NCI-H1417 treated with DMSO at 0.1 percent for 48 hours (cell line): ENCODE measurements at places on chromosomes 2 and 18.

GRCh38 chr18:71808616-71809015 lies 735.5 kb downstream of the CBLN2 start:
- no peak for DNase-seq

DNA sequence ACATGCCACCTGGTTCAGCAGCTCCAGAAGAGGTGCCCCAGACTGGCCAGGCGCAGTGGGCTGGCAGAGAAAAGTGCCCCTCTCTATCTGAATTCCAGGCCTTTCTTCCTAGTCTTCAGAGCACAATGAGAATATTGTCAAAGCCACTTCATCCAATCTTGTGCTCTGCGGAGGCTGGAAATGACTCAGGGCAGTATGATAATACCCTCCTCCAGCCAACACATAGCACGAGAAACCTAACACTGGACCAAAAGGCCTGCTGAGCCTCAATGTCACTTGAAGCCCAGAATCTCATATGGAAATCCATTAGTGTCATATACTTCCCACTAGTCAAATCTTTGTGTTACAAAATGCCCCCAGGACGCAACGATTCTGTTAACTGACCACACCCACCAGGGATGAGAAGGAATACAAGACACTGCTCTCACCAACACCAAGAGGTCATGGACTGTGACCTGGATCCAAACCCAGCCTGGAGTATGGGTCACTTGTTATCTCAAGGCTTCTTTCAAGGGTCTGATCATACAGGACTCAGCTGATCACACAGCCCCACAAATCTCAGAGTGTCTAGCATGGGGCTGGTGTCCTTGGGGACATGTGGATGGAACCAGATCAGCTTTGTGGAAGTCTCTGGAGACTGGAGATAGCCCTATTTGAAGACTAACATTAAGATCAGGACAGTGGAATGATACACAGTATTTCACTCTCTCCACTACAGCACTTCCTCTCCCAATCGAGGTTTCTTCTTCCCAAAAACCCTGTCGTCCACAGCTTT lies 10.1 kb downstream of the KIF3C start:
- DNase-seq, result no peak

DNA sequence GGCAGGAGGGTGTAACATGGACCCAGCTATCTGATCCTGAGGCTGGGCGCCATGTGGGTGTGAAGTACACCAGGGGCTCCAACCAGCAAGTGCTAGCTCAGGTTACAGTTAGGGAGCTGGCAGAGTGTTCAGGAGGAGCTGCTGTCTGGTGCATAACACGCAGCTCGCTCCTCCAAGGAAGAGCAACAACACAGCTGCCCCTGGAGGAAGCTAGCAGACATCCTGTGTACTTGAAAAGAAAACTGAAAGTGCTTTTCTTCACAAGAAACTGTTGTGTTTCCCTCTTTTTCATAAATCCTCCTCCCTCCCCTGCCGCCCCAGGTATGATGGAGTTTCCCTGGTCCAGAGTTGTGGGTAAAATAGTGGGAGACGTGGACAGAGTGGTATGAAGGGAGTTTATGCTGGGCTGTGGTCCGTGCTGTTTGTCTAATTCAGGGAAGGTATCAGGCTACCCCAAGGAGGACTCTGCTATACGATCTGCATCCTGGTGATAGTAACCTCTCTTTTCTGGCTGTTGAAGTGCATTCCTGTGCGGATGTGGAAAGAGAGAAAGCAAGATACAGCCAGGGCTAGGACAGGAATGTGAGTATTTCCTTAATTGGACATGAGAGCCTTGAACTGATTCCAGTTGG lies 6.1 kb upstream of the LBH start:
- no peak for DNase-seq

DNA sequence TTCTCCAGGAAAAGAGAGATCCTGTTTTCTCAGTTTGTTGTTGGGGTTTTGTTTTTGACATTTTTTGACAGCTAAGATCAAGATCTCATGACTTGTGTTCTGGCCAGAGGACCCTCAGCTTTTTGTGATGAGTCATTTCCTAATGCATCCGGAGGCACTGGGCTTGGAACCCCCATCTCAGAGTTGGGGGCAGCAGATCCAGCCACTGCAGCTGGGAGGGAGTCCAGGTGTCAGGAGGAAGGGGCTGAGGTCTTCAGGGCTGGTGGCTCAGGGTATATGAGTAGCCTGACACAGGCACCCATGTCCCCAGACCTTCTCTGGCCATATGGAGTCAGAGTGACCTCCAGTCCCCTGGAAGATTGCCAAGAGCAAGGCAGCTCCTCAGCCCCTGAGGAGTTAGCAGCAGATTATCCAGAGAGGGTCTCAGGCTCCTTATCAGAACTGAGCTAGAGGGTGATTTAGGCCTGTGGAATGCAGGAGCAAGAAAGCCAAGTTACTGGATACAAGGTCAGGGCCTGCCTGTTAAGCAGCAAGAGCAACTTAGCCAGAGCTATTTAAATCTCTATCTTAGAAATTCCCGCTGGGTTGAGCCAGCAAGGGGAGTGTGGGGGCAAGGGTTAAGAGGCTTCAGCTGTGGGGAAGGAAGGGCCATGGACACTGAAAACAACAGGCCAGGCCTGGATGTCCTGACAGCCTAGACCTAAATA lies 62.4 kb downstream of the TANC1 start:
- DNase-seq, result no peak

DNA sequence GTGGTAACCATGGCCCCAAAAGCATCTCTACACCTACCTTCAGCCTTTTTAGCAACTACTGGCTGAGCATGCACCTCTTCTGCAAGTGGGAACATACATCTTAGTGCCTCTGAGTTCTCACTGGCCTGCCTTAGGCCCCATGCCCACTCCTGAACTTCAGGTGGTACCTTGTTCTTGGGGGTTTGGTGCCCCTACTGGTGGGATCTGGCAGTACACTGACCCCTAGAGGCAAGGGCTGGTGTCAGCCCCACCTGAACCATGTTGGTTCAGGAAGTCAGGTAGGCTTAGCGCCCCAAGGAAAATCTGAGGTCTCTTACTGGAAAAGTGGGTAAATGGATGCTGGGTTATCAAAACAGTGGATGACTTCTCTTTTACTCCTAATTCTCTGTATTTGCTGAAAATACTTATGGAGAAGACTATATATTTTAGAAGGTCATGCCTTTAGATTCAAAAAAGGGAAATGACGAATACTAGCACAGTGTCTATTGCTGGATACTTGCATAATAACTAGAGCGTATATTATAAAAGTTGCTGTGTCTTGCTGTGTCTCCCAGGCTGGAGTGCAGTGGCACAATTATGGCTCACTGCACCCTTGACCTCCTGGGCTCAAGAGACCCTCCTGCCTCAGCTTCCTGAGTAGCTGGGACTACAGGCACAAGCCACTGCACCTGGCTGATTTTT lies 84.6 kb downstream of the RAB31 start:
- no peak for DNase-seq

DNA sequence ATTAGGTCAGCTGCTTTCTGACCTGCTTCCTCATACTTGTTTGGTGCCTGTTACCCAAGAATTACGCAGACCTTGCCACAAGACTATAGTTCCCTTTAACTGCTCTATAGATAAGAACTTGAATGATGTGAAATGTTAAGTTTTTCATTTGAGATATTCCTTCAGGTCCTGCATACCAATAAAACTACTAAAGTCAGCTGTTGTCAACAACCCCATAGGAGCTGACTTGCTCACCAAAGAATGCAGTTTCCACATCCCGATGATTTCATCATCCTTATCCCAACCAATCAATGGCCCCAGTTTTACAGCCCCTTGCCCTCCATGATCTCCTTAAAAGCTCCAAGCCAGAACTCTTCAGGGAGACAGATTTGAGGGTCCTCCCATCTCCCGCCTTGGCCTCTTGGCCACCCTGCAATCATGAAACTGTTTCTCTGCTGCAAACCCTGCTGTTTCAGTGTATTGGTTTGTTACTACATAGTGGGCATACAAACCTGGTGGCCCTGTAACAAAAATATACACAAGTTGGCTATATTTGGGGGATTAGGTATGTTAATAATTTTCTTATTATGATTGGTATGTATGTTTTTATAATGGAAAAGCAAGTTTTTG lies 396.3 kb upstream of the CHST9 start:
- no peak for DNase-seq

- DNase-seq, result no peak
Measured at GRCh38 chr2:217331523-217332416, 471.9 kb upstream of the TNP1 start.

- DNase-seq, result no peak
Measured at GRCh38 chr18:29259838-29260237, 1082.9 kb upstream of the CDH2 start.

GRCh38 chr2:60532421-60532820 lies 21.0 kb downstream of the BCL11A start:
- DNase-seq, result no peak

DNA sequence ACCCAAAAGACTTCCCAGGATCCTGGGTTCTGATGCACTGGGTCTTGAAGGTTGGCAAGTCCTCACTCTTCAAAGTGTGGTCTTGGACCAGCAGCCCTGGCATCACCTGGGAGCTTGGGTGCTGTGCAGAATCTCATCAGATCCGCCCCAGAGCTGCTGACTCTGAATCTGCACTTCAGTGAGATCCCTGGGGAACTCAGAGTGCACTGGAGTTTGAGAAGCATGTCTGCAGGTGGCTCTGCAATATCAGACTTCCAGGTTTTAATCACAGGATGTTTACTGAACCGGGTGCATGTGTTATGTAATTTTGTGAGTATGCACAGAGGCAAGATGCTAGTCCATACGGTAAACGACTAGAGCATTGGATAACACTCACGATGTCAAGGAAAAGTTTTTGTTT lies 58.0 kb upstream of the BOD1L2 start:
- peak; percentile 3 for DNase-seq

GRCh38 chr2:60710707-60711106 lies 45.4 kb upstream of the PAPOLG start:
- DNase-seq, result no peak

DNA sequence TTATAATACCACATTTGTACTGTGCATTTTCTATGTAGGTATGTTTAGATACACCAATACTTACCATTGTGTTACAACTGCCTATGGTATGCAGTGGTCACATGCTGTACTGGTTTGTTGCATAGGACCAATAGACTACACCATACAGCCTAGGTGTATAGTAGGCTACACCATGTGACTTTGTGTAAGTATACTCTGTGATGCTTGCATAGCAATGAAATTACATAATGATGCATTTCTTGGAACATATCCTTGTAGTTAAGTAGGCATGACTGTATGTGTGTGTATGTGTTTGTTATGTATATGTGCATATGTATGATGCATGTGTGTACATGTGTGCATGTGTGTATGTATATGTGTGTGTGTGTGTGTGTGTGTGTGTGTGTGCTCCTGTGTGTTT lies 157.6 kb downstream of the TDRD15 start:
- no peak for DNase-seq

DNA sequence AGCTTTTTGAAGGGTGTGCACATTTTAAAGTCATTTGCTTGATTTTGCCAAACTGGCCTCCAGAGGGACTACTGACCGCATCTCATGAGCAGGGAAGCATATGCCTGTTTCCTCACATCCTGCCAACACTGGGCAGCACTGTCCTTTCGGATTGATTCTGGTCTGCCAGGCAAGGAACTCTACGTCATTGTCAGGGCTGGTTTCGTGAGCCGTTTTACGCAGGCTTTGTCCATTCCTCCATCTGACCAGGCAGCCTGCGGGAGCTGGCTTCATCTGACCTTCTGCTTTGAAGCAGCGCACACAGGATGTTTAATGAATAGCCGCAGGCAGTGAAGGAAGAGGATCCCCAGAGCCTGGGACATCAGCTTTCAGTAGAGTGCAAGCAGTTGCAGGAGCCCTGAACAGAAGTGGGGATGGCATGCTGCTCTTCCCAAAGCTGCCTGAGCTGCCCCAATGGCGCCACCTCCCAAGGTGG lies 46.3 kb upstream of the SEMA4C start:
- DNase-seq, result no peak

GRCh38 chr2:158890296-158890905 lies 78.0 kb upstream of the TANC1 start:
- DNase-seq, result no peak

DNA sequence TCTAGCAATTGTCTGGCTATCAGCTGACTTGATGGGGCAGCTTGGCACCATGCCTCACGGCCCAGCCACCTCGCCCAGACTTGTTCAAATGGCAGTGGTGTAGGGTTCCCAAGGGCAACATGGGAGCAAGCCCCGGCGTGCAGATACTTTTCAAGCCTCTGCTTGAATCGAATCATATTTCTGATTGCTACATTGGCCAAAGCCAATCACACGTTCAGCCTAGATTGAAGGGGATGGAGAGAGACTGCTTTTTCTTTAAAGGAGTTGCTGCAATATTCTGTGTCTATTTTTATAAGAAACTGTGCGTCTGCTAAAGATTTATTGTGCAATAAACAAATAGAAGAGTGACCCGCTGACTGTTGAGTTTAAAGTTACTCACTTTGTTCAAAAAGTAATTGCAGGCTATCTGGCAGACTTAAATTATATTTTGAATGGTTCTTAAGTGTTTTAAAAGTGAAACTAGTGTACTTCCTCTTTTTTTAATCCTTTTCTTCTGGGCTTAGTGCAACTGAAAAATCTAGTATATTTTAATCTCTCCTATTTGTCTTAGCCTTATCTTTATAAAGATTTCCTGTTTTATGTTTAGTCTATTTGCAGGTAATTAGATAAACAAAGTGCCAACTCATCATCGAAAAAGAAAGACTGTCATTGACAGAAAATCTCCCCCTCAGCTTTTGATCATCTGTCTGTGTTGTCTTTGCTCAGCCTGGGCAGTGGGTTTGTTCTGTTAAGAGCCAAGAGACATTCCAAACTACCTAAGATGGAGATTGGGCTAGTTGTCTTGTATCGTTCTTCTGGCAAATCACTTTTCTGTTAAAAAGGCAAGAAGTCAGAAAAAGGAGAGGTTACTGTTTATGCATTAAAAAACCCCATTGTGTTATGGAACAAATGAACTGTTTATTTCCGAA lies 156.1 kb downstream of the TPGS2 start:
- no peak for DNase-seq

- DNase-seq, result no peak
Measured at GRCh38 chr18:57040175-57040574, 106.7 kb upstream of the BOD1L2 start.

DNA sequence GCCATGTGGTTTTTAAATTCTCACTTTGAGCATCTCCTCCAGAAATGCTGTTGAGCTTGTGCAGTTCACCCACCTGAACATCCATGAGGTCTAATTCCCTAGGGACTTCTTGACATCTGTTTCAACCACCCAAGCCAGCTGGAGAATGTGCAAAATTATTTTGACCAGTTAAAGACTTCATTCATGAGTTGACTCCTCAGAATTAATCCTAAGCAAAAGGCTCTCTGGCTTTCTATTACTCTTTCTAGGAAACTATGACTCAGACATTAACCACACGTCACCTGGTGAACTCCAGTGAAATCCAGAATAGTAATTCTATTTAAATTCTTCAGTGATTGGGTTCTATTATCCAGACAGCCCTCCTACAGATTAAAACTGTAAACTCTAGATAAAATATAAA lies 247.5 kb downstream of the NBAS start:
- no peak for DNase-seq

GRCh38 chr2:208361077-208361441 lies 45.5 kb upstream of the PTH2R start:
- DNase-seq, result no peak
